ENCODE measurements at places on chromosomes 6 and 20. TPM values are rescaled to one million over a fixed set of nuclear protein-coding genes. Genes with fewer than 3 reads are reported as not detected.

GRCh38 chr6:139943391-139943790 lies 568.9 kb upstream of the CITED2 start:
- H3K27ac ChIP-seq = no peak overlapping the region
- peaks cover 3% of the 10 kb centered on the region for H3K4me1 ChIP-seq
- H3K4me3 ChIP-seq = no peak overlapping the region
- no peaks in the 10 kb centered on the region for H3K27me3 ChIP-seq
- no peaks in the 10 kb centered on the region for H3K36me3 ChIP-seq

- no peaks in the 10 kb centered on the region for H3K4me1 ChIP-seq
- DNase-seq = no peak
- H3K36me3 ChIP-seq = no peaks in the 10 kb centered on the region
These were observed 204.0 kb upstream of the MOCS1 start for GRCh38 chr6:40138273-40138720.

GRCh38 chr20:45779011-45779915 lies 12.4 kb downstream of the WFDC3 start:
- DNase-seq = no peak
- peaks cover 31% of the 10 kb centered on the region for H3K4me1 ChIP-seq
- H3K4me3 ChIP-seq = no peak overlapping the region
- H3K36me3 ChIP-seq = no peaks in the 10 kb centered on the region
- H3K27me3 ChIP-seq = peaks cover 10% of the 10 kb centered on the region

DNA sequence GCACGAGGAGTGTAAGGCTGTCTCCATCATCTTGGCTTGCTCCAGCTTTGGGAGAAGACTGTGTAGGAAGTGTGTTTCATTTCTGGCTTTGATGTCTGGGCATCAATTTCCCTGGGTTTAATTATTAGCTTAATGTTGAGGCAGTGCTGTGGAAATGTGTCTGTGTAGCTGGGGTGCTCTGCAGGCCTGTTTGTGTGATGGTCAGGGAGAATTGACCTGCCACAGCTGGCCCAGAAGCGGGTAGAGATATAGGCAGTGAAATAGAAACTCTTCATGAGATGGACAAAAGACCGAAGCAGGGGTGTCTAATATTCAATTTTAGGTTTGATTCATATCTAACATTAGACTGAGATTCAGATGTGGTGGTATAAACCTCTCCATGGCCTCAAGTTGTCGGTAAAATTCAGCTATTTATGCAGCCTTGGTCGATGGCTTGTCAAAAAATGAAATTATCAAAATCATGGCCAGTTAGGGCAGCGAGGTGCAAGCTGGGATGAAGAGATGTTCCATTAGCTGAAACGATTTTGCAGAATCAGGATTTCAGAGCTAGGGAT lies 95.3 kb upstream of the SNX9 start:
- H3K36me3 ChIP-seq = no peaks in the 10 kb centered on the region
- H3K4me3 ChIP-seq = no peak overlapping the region
- H3K27me3 ChIP-seq = peaks cover 24% of the 10 kb centered on the region
- no peaks in the 10 kb centered on the region for H3K4me1 ChIP-seq
- no peak for DNase-seq
- no peak overlapping the region for H3K27ac ChIP-seq

- no peaks in the 10 kb centered on the region for H3K4me1 ChIP-seq
- H3K27ac ChIP-seq = no peak overlapping the region
- no peak overlapping the region for H3K4me3 ChIP-seq
- H3K27me3 ChIP-seq = no peaks in the 10 kb centered on the region
These were observed 207.0 kb upstream of the CDH4 start for GRCh38 chr20:61045091-61045490.

DNA sequence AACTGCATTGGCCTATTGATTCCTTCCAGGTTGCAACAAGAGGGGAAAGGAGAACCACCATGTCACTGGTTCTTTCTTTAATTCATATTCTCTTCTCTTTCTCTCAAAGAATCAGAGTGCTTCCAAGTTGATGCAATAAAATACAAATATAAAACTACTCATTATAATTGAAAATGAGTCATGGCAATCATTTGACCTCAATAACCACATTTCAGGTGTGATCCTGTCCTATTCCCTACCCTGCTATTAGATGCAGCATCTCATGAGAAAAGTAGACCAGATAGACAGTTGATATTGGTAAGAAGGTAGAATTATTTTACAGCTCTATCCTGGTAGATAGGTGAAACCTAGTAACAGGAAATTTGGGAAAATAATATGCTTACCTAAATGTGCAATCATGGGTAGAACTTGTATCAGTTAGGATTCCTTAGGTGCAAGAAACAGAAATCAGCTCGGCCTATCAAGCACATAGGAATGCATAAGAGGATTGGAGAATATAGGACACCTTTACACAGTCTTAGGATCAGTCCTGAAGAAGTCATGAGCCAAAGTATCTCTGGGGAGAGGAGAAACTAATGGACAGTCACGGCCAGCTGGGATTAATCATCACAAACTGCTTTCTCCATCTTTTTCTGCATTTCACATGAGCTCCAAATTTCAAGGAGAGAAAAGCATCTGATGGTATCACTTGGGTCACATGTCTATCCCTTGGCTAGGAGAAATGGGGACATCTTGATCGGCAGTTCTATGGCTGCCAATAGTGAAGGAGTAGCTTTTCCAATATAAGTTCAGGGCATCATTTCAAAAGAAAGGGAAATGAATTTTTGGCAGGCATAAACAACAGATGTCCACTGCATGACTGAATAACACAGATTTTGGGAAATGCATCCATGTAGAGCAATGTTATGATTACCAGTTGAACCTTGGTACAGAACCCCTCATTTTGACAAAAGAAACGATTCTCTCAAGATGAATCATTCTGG lies 19.3 kb upstream of the RNF146 start:
- no peak for DNase-seq
- H3K36me3 ChIP-seq = no peaks in the 10 kb centered on the region
- H3K27me3 ChIP-seq = peaks cover 5% of the 10 kb centered on the region
- no peaks in the 10 kb centered on the region for H3K4me1 ChIP-seq
- H3K27ac ChIP-seq = no peak overlapping the region

- H3K4me1 ChIP-seq = peaks cover 45% of the 10 kb centered on the region
- H3K27me3 ChIP-seq = no peaks in the 10 kb centered on the region
- H3K36me3 ChIP-seq = peaks cover 32% of the 10 kb centered on the region
- H3K4me3 ChIP-seq = no peak overlapping the region
- peak overlapping the region; percentile 73 for H3K27ac ChIP-seq
These were observed 21.7 kb downstream of the SERPINB1 start for GRCh38 chr6:2819978-2820377.

- peaks cover 37% of the 10 kb centered on the region for H3K27me3 ChIP-seq
- no peaks in the 10 kb centered on the region for H3K4me1 ChIP-seq
- H3K27ac ChIP-seq = no peak overlapping the region
These were observed 77.0 kb downstream of the JPH2 start for GRCh38 chr20:44109951-44110361.

DNA sequence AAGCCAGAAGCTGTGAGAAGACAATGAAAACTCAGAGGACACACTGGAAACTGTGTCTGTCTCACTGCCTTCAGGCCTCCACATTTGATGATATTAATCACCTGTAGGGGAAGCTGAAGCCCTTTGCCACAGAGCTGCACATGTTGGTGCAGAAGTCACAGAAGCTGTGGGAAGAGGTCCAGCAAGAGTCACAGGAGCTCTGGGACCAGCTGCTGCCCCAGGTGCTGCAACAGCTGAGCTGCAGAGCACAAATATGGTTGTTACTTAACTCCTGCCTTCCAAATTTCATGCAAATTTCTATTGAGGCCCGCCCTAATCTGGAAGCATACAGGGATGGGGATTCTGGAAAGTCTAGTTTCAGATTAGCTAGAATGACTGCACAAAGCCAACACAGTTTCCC lies 169.3 kb downstream of the OGFRL1 start:
- H3K27me3 ChIP-seq = peaks cover 4% of the 10 kb centered on the region
- no peaks in the 10 kb centered on the region for H3K36me3 ChIP-seq
- no peak overlapping the region for H3K4me3 ChIP-seq
- no peaks in the 10 kb centered on the region for H3K4me1 ChIP-seq
- H3K27ac ChIP-seq = no peak overlapping the region

TMEM217 gene
- 1.6 TPM for total RNA-seq

GABRR1 gene
- total RNA-seq = not detected

SPATA25 gene
- total RNA-seq = 0.88 TPM

PACRG gene
- not detected for total RNA-seq

COX4I2 gene
- total RNA-seq = not detected

All from activated CD4-positive, alpha-beta memory T cell treated with anti-CD3 and anti-CD28 coated beads, Interleukin-2, amount 10 ng/mL, durations not matched to agents 7 days and 5 days (primary cell).